ENCODE measurements at places on chromosomes 12 and 14. TPM values are rescaled to one million over a fixed set of nuclear protein-coding genes. Genes with fewer than 3 reads are reported as not detected.

Gene LMNTD1
- not detected for total RNA-seq

Gene DDX47
- total RNA-seq, result 30.8 TPM

Gene HOXC10
- total RNA-seq, result not detected

Gene APEX1
- 78.6 TPM for total RNA-seq

Gene TMEM132D
- not detected for total RNA-seq

Gene MYRFL
- 0.13 TPM for total RNA-seq

Gene BLTP3B
- total RNA-seq, result 21.0 TPM

Gene FGF23
- not detected for total RNA-seq

Gene GCH1
- total RNA-seq, result 3.3 TPM

Gene IL22
- total RNA-seq, result not detected

Gene CELA1
- total RNA-seq, result not detected

Gene SMIM10L1
- 17.3 TPM for total RNA-seq

Measured in heart left ventricle (tissue), 16 donors.